ENCODE measurements at places on chromosomes 6 and 20.

GRCh38 chr6:100138346-100139022 lies 144.5 kb upstream of the MCHR2 start:
- DNase-seq: no peak

DNA sequence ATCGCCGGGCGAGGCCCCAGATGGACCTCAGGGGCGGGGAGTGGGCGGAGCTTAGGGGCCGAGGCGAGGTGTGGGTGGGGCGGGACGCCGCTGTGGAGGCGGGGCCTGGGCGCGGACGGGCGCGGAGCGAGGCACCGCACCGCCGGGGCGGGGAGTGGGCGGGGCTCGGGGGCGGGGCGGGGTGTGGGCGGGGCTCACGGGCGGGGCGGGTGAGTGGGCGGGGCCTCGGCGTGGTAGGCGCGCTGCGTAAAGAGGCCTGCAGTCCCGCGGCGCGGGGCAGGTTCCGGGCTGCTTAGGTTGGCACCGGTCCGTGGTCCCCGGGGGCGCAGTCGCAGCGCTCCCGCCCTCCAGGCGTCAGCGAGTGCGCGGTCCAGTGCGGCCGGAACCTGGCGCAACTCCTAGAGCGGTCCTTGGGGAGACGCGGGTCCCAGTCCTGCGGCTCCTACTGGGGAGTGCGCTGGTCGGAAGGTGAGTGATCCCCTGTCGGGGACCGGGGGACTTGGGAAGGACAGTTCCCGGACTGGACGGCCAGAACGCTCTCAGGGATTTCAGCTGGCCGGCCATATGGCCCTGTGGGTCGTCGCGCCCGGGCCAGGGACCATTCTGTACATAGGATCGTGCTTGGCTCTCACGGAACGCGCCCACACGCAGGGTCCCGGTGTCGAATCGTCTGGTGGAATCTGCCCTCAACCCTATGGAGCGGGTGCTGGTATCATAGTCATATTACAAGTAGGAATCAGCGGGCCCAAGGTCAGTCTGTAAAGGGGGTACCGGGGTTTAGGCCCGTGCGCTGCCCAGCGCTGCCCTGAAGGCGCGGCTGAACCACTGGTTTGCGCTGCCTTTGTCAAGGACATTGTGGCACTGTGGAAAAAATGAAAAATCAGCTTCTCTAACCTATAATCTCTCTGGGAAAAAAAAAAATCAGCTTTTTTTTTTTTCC lies at the start of gene NQO2:
Gene NQO2, plus strand, starts transcription at position 277 of the 940 bp plus-strand sequence. CDS start 6,659 bp downstream, outside the sequence.
- peak; percentile 82 for DNase-seq

DNA sequence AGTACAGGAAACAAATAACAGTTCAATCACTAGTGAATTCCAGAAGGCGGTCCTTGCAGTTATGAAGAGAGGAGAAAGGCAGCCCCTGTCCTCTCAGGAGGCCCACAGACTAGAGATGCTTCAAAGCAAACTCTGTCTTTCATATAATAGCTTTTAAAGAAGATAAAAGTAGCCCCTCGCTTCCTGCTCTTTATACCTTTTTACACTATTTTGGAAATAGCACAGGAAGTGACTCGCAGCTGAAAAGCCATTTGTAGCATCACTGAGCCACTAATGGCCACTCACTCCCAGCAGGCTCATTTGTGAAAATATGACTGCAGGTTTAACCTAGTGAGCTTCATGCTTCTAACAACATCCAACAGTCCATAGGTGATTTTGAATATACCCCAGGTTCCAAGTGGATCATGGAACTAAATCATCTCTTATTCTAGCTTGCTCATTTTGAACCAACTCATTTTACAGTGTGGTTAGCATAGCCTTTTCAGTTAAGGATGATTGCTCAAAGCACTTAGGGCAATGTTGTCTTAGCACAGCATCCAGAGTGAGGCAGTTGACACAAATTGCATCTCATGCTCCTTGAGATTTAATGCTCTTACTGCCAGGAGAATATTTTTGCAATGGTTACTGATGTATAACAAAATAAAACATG lies 136.0 kb upstream of the NRSN1 start:
- no peak for DNase-seq

GRCh38 chr6:91500689-91501303 lies 913.9 kb upstream of the MAP3K7 start:
- no peak for DNase-seq

- DNase-seq: peak; percentile 48
These were observed 713 bp upstream of the ELMO2 start for GRCh38 chr20:46406986-46407670.

DNA sequence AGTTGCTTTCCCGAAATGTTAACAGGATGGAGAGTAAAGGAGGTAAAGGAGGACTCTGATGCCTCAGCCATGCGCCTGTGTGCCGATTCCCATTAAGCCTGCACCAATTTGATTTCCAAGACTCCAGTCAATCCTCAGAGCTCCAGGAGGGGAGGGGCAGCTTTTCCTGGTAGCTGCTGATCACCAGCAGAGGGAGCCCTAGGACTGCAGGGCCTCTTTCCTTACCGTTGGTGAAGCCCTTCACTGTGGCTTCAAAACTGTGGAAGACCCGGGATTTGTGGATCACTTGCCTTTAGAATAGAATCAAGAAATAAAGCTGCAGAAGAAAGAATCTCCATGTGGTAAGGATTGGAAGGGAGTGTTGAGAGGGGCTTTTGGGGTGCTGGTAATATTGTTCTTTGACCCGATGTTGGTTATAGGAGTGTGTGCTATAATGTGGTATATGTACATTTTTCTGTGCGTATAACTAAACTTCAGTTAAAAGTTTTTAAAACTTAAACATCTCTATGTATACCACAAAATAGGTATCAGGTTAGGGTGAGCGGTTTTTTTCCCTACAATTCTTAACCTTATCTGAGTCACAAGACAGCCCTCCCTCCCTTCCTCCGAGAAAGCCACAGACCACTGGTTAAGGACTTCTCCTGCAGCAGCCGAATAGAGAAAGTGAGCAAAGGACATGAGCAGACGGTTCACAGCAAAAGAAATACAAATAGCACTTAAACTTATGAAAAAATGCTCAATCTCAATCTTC lies 6.9 kb upstream of the OSER1 start:
- DNase-seq: peak; percentile 41

GRCh38 chr6:158759966-158760617 lies 59.1 kb downstream of the EZR start:
- DNase-seq: no peak

- DNase-seq: no peak
These were observed 43.9 kb downstream of the CDH4 start for GRCh38 chr20:61295682-61296628.

DNA sequence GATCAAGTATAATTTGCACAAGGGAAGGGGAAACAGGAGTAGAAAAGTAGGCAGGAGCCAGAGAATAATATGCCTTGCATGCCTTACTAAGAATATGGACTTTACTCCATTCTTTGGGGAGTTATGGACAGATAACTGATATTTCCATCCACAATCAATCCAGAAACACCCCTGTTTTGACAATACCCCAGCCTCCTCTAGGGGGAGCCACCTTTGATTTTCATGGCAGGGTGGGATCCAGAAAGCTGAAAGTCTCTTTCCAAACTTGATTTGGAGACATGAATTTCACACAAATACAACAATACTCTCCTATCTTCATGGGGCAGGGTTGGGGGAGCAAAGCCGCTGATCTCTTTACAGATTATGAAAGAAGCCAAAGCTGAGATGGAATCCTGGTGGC lies 404.1 kb downstream of the FOXA2 start:
- DNase-seq: peak; percentile 1

DNA sequence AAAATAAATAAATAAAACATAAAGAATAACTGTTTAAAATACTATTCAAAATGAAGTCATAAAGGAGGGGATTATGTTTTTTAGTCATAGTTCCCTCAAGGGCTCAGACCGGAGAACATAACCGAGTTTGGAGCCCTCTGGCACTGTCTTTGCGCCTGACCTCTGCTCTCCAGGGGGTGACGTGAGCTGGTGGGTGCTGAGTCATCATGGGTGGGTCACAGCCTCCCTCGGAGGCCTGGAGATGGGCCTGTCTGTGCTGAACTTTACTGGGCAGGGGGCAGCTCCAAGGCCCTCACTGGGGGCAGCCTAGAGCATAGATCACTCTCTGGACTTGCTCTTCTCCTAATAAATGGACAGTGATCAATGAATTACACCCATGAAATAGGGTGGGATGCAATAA lies 3.1 kb upstream of the MAVS start:
- no peak for DNase-seq

GRCh38 chr6:105646391-105646867 lies 243.5 kb upstream of the PREP start:
- DNase-seq: no peak

DNA sequence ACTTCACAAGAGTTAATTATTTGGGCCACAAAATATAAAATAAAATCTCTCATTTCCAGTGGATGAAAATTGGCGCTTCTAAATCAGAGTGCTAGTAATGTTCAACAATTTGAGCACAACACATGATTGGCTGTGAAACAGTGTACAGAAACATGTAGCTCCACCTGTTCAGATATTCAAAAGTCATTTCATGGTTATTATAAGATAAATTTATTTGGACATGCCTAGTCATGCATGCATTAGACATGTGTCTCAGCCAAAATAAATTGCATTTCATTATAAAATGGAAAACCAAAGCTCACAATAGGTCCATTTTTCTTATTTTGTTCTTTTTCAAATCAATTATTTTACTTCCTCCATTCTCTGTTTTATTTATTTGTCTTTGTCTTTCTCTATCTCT lies 374.8 kb downstream of the LMBRD1 start:
- no peak for DNase-seq

DNA sequence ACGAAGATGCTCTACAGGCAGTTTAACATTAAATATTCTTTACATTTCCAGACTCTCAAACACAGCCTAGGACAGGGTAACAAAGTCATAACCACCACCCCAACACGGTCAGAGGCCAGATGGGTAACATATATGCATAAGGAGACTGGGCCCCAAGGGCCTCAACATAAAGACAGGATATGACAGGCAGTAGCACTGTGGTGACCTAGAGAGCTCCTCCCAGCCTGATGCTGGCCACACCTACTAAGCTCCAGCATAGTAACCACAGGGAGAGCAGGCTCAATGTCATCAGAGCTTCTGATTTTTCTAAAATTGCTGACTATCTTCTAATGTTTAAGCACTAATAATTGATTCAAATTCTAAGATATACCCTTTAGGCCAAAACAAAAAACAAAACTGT lies 21.7 kb downstream of the SMLR1 start:
- DNase-seq: no peak

DNA sequence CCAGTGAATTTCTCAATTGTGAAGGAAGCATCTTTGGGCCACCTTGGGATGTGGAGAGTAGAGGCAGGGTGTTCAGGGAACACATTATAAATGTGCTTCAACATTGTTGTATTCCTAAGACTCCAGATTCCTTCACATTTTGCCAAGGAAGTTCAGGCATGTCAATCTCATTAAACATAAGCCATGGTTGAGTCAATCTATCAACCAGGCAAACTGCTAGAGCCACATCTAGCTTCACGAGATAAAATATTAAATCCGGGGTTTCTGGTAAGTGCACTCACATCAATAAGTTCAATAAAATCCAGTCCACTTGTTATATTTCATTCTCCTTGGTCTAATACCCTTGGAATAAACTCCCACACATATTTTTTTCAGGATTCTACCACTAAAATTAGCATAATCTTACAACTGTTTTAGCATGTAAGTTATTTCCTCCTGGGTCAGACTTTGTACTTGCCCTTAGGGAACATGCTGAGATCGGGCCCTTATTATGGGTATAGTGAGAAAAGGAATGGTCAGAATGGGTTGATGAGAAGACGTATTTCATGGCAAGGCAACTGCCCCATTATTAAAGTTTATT lies 93.6 kb downstream of the ADTRP start:
- no peak for DNase-seq

GRCh38 chr20:57117296-57117695 lies 149.1 kb downstream of the BMP7 start:
- no peak for DNase-seq

- DNase-seq: no peak
These were observed 1.4 kb upstream of the EPM2A start for GRCh38 chr6:145736661-145737144.

- no peak for DNase-seq
These were observed 182.0 kb downstream of the DOK5 start for GRCh38 chr20:54657268-54657826.
